ENCODE measurements at places on chromosomes 3 and 15.

- no peak for DNase-seq
Observed at GRCh38 chr3:74301056-74301455, 313.4 kb downstream of the CNTN3 start.

GRCh38 chr3:32934150-32934742, 17.2 kb upstream of the CCR4 start:
- peak; percentile 24 for DNase-seq

- no peak for DNase-seq
Observed at GRCh38 chr15:69648775-69649735, 196.4 kb downstream of the RPLP1 start.

GRCh38 chr3:4741404-4742307, 237.6 kb upstream of the BHLHE40 start:
- DNase-seq, result no peak

- DNase-seq, result peak; percentile 23
Observed at GRCh38 chr15:101496198-101496986, 6.9 kb upstream of the PCSK6 start.

DNA sequence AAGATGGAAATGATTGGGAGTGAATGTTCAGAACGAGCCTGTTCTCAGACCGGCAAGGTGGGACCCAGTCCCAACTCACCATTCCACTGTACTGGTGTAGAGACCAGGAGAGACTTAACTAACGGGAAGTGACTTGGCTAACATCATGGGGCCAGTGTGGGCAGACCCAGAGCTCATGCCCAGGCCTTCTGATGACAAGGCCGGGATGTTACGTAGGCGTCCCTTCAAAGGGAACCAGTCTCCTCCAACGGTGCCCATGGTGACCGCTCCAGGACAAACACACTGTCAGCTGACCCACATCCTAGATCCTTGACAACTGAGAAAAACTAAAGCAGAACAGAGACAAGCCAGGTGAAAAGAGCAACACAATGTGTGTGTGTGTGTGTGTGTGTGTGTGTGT, 128.4 kb upstream of the HACD2 start:
- no peak for DNase-seq

DNA sequence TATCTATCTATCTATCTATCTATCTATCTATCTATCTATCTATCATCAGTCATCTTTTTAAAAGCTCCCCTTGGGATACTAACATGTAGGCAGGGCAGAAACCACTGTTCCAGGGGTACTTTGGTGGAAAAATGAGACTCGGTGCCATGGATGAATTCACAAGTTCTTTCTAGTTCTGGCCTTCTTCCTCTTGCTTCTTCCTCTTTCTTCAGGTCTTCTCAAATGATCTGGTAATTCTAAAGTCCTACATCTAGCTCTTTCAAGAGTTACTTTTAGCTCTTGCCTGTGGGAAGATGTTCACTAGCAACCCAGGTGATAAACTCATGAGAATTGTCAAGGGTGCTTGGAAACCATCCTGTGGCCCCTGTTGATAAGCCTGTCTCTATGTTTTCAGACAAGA, 168.5 kb upstream of the TBC1D5 start:
- DNase-seq, result no peak

DNA sequence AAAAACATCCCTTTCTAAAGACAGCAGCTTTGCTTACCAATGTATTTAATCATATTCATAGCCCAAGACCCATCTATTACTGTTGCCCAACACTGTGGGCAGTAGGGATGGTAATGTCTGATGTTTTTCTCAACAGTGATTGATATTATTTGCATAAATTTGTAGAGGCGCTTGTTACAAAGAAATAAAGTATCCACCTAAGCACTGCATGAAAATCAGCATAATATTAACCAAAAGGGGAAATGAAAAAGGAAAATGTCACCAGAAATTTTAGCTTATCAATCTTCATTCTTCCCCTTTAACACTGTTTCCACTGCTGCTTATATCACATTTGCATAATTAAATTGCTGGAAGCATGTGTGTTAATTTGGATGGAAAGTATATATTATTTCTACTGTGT, 140.5 kb downstream of the CTNNB1 start:
- DNase-seq, result no peak

GRCh38 chr3:33145901-33146580, 32.2 kb downstream of the CRTAP start:
- no peak for DNase-seq

GRCh38 chr3:73144276-73144675, 82.8 kb downstream of the EBLN2 start:
- no peak for DNase-seq

- DNase-seq, result no peak
Observed at GRCh38 chr3:179450901-179451264, 387 bp downstream of the GNB4 start.

DNA sequence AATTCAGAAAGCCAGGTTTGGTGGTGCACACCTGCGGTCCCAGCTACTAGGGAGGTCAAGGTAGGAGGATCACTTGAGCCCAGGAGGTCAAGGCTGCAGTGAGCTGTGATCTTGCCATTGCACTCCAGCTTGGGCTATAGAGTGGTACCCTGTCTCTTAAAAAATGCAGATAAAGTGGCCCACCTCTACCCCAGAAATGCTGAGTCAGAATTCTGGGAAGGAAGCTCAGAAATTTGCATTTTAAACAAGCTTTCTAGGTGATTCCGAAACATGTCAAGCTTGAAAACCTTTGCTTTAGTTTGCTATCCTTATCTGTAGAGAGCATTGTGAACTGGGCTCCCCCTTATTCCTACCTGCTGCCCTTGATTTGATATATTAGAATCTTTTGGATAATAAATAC, 7.7 kb downstream of the MED12L start:
- DNase-seq, result no peak

- DNase-seq, result no peak
Observed at GRCh38 chr3:76664816-76665215, 375.1 kb upstream of the ROBO2 start.

DNA sequence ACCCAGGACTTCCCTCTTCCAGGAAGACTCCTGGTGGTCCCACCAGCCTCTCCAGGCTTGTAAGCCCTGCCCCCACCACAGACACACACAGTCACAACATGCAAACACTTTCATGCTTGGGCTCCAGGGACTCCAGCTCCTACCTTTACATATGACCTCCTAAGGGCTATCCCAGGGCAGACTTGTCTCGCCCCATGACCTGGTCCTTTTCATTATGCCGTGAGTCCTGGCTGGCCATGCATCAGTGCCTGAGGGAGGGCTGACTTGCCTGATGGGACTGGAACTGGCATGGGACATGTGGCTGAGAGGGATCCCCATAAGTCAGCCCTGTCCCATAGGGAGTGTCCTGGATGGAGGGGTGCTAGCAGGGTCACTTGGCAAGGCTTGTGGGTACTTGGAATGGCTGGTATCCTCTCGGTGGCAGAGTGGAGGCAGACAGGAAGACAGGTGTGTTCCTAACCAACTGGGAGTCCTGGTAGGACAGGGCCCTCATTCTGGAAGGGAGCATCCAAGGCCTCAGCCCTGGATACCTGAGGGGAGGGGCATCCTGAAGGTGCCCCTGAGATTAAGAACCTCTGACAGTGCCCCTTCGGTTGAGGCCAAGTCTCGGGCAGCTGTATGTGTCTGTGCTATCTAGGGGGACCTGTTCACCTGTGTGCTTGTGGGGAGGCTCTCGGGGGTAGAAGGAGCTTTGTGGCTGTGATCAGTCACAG, 540 bp upstream of the HHATL start:
- DNase-seq, result no peak

GRCh38 chr15:92654662-92655061, 913 bp downstream of the FAM174B start:
- DNase-seq, result no peak

DNA sequence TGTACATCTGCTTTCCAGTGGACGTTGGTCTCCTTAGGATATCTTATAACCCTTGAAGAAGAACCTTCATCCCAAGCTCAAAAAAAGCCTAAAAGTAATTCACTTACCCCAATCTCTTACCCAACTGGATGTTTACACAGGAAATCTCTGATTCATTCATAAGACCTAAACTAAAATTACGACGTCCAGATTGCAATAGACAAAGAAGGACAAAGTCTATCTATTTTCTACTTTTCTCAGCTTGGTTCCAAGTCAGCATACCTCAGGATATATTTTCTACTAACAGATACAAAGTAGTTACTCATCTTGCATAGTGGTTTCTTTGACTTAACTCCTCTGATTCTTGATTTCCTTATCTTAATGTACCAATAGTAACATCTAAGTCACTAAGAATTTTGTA, 669.9 kb downstream of the OTOL1 start:
- no peak for DNase-seq

DNA sequence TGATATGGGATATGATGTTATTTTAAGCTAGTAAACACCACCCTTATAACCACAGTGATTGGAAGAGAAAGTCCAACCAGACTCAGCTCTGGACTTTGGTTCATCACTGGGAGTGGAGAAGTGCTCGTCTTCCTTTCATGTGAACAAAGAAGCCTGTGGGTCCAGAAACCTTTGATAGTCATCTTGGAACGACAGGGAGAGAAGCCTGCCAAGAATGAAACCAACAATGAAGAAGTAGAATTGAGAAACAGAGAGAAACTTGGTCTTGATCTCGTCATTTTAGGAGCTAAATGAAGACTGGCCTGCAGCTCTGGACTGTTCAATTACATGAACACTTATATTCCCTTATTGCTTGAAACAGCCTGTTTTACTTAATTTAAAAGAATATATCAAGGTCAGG, 13.1 kb upstream of the SLC35G2 start:
- no peak for DNase-seq

All from nephron progenitor cell (in vitro differentiated cells).